ENCODE measurements at places on chromosomes 2 and 18.

GRCh38 chr2:15798701-15799431 is 141.5 kb upstream of the MYCN start:
- DNase-seq = no peak

DNA sequence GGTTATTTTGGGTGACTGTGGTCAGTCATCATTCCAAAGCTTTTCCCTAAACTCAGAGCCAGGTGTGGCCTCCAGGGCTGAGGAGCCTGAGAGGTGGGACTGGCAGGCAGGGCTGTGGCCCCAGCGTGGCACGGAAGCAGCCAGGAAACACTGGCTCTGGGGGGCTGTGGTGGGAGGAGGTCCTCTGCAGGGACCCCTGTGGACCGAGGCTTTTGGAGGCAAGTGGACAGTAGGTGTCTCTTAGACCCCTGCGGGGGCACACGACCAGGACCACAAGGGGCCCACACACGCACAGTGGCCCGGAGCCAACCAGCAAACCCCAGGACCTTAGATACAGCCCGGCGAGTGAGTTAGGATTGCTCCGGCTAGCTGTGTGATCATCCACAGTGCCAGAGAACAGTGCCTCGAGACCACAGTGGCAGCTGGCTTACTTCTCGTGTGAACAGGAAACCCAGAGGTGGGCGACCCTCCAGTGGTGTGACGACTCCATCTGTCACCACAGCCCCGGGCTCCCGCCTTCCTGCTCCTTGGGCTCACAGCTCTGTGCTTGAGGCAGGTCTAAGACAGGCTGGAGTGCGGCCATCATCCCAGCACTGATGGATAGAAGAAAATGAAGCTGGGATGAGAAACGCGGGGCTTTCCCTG is 1.6 kb upstream of the RTP5 start:
- no peak for DNase-seq

- no peak for DNase-seq
These were observed 39.1 kb downstream of the TMEM163 start for GRCh38 chr2:134679745-134680144.

DNA sequence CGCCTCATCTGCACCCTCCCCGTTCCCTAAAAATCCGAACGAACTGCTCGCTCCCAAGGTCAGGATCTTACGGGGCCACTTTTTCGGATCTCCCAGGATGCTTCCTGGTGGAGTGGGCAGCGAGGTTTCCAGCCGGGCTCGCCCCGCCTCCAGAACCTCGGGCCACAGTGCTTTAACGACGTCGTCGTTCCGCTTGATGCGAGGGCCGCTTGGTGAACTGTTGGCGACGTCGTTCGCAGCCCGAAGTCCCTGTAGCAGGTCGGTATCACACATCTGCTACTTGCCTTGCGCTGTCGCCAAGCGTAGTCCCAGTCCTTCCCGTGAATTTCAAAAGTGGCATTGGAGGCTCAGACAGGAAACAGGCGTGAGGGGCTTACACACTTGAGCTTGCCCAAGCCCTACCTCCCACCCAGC is 15.3 kb downstream of the EVX2 start:
- DNase-seq = no peak

- DNase-seq = no peak
These were observed 9.1 kb downstream of the B3GNT2 start for GRCh38 chr2:62204998-62205496.

GRCh38 chr2:18589354-18589753 is at the start of gene NT5C1B:
NT5C1B (minus strand) TSS chr2:18589569; CDS start chr2:18589468, 101 bp downstream.
- DNase-seq = no peak

DNA sequence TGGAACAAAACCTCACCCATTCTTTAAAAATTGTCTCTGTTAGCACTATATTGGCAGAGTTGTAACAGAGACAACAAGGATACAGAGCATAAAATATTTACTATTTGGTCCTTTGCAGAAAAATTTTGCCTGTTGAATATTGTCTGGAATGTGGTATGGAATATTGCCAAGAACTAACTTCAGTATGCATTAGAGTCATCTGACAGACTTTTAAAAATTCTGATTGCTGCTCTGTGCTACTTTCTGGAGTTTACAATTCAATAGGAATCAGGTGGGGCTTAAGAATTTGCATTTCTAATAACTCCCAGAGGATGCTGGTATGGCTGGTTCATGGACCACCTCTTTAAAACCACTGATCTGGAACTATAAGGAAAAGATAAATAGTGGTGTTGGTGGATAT is 32.8 kb upstream of the NYAP2 start:
- no peak for DNase-seq

DNA sequence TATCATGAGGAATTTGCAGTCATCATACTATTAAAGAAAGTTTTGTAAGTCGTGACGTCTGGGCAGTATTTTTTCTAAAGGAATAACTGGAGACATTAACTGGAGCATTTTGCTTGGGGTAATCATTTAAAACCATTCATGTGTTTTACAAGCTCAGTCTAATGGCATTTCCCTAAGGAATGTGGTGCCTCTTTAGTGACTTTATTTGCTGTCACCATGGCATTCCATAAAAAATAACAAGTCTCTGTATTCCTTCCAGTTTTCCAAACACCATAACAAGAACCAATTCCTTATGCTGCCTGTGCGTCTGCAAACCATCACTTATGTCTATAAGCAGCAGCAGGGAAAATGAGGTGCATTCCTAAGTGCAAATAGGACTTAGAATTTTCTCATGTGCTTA is 82.8 kb downstream of the EPB41L3 start:
- DNase-seq = no peak

- peak; percentile 59 for DNase-seq
These were observed 62.1 kb downstream of the MEX3C start for GRCh38 chr18:51135364-51135763.

GRCh38 chr2:217942731-217943335 is 60.0 kb downstream of the TNS1 start:
- no peak for DNase-seq

DNA sequence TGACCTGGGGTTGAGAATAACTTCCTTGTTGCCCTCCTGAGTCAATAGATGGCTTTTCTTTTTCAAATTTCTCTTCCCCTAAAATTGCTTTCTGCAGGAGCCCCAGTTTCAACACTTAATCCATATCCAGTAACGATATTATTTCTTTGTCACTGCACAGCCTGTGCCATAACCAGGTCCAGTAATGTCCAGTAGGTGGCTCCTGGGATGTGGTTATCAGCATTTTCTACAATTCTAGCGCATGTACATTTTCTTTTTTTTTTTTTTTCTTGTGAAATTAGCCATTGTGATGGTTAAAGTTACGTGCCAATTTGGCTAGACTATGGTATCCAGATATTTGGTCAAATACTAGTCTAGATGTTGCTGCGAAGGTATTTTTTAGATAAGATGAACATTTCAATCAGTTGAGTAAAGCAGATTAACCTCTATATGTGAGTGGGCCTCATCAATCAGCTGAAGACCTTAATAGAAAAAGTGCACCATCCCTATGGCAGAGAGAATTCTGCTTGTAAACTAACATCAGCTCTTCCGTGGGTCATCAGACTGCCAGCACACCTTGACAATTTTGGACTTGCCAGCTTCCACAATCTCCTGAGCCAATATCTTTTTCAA is 72.9 kb upstream of the SCG2 start:
- DNase-seq = peak; percentile 48

DNA sequence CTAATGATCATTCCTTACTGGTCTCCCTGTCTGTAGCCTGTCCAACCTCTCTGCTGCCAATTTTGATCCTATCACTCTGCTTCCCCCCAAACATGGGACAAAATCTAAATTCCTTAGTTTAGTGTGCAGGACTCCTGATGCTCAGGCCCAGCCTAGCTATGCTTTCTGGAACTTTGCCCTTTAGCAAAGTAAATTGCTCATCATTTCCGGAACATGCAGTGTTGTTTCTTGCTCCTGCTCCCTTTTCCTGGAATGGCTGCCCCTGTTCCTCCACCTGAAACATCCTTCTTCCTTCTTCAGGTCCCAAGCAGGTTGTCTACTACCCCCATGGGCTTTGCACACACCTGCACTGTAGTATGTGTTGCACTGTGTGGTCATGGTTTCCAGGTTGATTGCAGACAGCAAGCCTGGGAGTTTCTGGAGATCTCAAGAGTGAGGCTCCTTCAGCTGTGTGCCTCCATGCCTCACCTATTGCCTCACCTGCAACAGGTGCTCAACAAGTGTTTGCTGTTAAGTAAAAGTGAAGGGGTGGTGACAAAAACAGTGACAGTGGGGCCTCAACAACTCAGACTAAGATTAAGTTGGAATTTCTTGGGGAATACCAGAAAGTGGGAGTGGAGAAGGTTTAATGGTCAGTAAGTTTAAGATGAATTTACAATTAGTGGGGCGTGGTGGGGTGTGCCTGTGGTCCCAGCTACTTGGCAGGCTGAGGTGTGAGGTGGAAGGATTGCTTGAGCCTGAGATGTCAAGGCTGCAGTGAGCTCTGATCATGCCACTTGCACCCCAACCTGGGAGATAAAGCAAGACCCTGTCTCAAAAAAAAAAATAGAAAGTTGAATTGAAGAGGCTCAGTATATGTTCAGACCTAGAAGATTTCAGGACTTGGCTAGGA is 120.0 kb downstream of the DNAH6 start:
- no peak for DNase-seq

DNA sequence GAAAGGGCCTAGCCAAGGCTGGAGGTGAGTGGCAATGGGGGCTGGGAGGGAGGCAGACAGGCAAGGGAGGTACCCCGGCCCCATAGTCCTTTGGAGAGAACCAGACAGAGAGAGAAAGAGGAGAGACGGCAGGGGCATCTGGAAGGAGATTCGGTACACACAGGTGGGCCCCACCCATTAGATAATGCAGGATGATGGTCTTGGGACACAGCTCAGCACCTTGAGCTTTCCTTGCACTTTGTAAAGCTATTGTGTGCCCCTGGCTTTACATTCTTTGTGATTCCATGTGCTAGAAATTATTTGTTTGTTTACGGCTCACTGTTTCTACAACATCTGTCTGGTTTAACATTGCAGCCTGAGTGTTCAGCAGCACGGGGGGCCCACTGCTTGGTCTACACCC is 83.1 kb downstream of the CTAGE1 start:
- no peak for DNase-seq

DNA sequence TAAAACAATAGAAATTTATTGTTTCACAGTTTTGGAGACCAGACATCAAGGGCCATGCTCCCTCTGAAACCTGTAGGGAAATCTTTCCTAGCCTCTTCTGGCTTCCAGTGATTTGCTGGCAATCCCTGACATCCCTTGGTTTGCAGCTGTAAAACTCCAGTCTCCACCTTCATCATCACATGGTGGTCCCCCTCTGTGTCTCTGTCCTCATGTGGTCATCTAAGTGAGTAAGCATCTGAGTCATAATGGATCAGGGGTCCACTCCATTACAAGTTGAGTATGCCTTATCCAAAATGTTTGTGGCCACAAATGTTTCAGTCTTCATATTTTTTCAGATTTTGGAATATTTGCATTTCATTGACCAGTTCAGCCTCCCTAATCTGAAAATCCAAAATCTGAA is 5.6 kb upstream of the SGPP2 start:
- no peak for DNase-seq

DNA sequence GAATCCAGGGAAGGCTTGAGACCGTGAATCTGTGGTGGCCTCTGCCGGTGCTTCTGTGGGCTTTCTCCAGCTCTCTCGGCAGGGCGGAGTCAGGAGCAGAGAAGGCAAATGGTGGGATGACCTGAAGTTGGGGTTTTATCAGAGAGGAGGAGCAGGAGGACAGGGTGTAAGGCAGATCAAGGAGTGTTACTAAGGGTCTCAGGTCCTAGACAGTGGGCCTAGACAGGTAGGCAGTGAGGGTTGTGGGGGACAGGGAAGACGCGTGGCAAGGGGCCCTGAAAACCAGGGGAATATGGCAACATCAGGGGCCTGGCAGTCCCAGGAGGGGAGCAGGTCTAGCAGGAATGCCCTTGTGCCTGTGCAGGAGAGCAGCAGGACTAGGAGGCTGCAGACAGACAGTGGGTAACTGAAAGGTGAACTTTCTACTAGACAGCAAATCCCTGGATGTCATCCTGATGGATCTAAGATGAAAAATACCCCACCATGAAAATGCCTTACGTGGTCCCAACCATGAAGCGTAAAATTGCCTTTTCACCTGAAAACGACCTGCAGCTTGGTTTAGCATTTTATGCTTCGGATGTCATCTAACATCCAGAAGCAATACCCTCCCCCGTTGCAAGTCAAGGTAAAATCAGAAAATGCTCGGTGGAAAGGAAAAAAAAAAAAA is 42.1 kb downstream of the SRSF7 start:
- no peak for DNase-seq

DNA sequence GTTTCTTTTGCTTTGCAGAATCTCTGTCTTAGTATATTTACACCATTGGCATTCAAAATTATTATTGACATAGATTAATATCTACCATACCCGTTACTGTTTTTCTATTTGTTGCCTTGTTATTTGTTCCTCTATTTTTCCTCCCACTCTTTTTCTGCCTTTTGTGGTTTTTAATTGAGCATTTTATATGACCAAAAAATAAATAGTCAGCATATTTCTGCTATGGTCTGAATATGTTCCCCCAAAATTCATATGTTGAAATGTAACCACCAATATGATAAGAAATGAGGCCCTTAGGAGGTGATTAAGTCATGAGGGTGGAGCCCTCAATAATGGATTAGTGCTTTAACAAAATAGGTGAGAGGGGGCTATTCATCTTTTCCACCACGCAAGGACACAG is 35.3 kb downstream of the ADRA2B start:
- no peak for DNase-seq

GRCh38 chr2:112486895-112487294 is 4.9 kb downstream of the TTL start:
- DNase-seq = no peak

DNA sequence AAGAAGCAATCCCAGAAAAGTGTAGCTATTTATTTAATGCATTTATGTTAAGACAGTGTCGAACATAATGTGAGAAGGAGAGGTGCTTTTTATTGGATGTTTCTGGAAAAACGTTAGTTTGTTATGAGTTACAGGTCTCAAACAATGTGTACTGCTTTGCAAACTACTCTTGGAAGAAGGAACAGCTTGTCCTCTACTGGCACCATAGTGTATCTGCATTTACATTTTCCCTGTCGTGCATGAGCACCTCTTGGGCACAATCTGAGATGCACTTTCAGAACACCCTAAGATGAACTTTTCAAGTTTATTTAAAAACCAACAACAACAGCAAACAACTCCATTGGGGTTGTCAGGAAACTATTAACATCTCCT is 22.8 kb downstream of the CCNYL1 start:
- peak; percentile 48 for DNase-seq

DNA sequence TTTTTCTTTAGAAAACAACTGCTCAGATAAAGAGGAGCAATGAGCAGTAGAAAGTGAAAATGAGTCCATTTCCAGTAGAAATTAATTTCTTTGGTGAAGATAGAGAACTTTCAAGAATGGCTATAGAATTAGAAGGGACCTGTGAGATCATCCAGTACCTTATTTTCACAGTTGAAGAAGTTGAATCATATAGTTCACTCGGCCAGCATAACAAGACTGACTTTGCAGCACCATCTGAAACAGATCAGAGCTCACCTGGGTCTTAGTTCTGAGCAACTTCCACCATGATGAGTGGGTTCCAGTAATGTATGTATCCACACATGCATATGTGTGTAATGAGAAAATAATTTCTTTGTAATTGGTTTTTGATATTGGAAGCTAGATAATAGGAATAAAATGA is 58.6 kb downstream of the CERS6 start:
- DNase-seq = no peak

GRCh38 chr2:34656632-34657031 is 1057.5 kb upstream of the FAM98A start:
- no peak for DNase-seq

GRCh38 chr2:73174941-73175662 is 27.3 kb upstream of the NOTO start:
- DNase-seq = no peak

All from fibroblast of gingiva (primary cell).